ENCODE measurements at places on chromosomes 12 and 14.

- no peak for DNase-seq
These were observed 257.8 kb upstream of the BTG1 start for GRCh38 chr12:92403210-92404175.

- no peak for DNase-seq
These were observed 102.3 kb downstream of the SLC25A47 start for GRCh38 chr14:100425429-100425827.

DNA sequence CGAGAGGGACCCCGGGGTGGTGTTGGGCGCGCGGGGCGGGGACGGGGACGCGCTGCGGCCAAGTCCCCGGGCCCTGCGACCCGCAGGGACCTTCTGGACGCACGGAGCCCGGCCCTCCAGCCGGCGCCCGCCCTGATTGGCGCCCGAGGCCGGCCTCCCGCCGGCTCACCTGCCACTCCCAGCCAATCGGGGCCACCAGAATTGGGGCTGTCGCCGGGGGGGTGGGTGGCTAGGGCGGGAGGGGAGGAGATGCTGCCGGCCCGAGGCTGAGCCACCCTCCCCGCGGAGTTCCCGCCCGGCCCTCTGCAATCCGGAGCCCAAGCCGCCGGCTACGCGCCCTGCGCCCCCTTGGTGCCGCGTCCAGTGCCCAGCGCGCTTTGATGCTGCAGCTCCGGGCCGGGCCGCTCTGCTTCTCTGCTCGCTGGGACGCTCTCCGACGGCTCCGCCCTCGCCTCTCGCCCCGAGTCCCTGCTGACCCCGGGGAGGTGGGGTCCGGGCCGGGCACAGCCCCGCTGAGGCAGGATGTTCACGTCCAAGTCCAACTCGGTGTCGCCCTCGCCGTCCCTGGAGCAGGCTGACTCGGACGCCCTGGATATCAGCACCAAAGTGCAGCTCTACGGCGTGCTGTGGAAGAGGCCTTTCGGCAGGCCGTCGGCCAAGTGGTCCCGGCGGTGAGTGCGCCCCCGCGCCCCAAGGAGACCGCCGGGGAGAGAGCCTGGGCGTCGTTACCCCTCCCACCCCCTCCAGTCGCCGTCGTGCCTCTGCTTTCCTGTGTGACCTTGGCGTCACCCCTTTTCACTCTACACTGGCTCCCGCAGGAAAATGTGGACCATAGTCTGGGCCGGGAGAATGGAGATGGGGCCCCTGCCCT lies at the start of gene PLEKHD1:
PLEKHD1 (plus strand) TSS at position 285 of the 871 bp plus-strand sequence; CDS start at position 523, 238 bp downstream.
- DNase-seq: peak; percentile 89

- DNase-seq: no peak
These were observed 13.5 kb downstream of the PTGER2 start for GRCh38 chr14:52327374-52328226.

DNA sequence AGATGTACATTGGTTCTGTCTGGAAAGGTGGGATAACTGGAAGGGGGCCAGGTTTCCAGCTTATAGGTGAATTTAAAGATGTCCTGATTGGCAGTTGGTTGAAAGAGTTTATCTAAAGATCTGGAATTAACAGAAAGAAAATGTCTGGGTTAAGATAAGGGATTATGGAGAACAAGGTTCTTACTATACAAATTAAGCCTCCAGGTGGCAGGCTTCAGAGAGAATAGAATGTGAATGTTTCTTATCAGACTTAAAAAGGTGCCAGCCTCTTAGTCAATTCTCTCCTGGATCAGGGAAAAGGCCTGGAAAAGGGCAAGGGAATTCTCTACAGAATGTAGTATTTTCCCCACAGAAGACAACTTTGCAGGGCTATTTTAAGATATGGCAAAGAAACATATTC lies 53.1 kb downstream of the CNTN1 start:
- no peak for DNase-seq

All from upper lobe of left lung (tissue), 6 donors.